Stimulated activated CD8-positive, alpha-beta memory T cell treated with anti-CD3 and anti-CD28 coated beads, Interleukin-4, amount 100 ng/mL, for 1 hour (primary cell): ENCODE measurements at places on chromosomes 3 and 15.

GRCh38 chr15:34693053-34693744, 61.6 kb downstream of the GJD2 start:
- DNase-seq, result no peak

GRCh38 chr15:36484038-36484778, 95.2 kb upstream of the CDIN1 start:
- no peak for DNase-seq

- DNase-seq, result no peak
These were observed 70.3 kb upstream of the BBX start for GRCh38 chr3:107452436-107452835.

DNA sequence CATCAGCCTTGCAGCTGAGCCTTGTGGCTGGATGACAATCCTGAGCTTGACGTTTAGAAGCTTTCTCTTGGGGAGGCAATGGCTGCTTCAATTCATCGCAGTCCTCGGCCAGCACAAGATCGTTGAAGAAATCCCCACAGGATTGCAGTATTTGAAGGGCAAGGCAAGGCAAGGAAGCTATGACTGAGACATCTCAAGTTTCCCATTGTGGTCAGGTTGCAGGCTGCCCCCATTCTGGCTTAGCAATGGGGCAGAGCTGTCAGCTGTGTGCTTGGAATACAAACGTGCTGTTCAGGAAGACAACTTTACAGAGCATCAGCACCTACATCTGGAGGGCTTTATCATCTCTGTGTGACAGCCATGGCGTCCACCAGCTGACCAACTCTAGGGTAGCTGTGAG, 275.9 kb upstream of the TBL1XR1 start:
- no peak for DNase-seq
